ENCODE measurements at places on chromosomes 2 and 18. TPM values are rescaled to one million over a fixed set of nuclear protein-coding genes. Genes with fewer than 3 reads are reported as not detected.

DNA sequence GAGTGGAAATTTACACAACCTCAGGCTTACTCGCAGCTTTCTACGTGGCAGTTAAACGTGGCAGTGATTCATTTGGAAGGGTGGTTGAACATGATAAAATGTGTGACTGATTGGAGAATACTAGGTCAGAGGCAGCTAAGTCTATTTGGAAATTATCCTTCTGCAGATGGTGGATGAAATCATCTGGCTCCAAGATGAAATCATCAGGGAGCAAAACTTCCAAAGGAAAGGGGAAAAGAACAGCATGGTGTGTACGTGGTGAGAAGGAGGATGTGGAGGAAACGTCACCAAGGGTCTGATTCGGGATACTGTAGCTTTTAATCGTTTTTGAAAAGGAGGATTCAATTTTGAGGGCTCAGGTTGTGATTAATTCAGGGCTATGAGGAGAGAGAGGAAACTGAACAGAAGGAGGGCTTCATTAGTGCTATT, 47.9 kb downstream of the COL3A1 start:
- peak; percentile 24 for DNase-seq

GRCh38 chr2:197577446-197577845, 61.6 kb downstream of the MOB4 start:
- DNase-seq, result no peak

The NEUROD1 gene
- total RNA-seq, result not detected

DNA sequence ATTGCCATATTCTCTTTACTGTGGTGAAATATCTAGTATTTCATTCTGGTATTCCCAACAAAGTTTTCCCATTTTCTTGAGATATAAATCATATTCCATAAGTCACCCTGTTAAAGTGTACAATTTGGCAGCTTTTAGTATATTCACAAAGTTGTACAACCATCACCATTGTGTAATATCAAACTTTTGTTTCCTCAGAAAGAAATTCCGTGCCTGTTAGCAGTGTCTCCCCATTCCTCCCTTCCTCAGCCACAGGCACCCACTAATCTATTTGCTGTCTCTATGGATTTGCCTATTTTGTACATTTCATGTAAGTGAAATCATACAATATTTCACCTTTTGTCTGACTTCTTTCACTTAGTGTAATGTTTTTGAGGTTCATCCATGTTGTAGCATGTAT, 19.7 kb downstream of the NCOA1 start:
- no peak for DNase-seq

GRCh38 chr2:10065773-10066055, 14.5 kb downstream of the CYS1 start:
- no peak for DNase-seq

- DNase-seq, result no peak
Observed at GRCh38 chr2:186429104-186429503, 57.0 kb upstream of the ZC3H15 start.

The PPIL3 gene
- 64.4 TPM for total RNA-seq

GRCh38 chr2:9380702-9381628, 42.4 kb downstream of the ITGB1BP1 start:
- DNase-seq, result peak; percentile 82

DNA sequence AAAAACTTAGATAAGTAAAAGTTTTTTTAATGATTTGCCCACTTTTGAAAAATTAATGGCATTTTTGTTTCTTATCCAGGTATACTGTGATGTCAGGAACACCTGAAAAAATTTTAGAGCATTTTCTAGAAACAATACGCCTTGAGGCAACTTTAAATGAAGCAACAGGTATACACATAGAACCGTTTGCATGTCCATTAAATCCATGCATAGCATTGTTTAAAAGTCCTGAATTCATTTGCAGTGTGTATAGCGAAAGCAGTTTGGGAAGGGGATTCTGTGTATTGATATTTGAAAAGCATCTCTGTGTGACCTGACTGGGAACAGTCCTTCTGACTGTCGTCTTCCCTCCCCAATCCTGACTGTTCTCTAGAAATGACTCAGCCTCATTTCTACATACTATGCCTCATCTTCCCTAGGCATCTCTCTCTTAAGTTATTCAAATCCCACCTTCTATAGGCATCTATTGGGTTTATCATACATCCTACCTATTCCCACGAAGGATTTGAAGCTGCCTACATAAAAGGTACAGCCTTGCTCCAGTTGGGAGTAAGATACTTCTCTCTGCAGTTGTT, 79.2 kb upstream of the MAP3K20 start:
- no peak for DNase-seq

GRCh38 chr2:16960579-16960978, 294.9 kb upstream of the CYRIA start:
- DNase-seq, result no peak

- no peak for DNase-seq
Observed at GRCh38 chr2:172791953-172792352, 56.3 kb downstream of the RAPGEF4 start.

DNA sequence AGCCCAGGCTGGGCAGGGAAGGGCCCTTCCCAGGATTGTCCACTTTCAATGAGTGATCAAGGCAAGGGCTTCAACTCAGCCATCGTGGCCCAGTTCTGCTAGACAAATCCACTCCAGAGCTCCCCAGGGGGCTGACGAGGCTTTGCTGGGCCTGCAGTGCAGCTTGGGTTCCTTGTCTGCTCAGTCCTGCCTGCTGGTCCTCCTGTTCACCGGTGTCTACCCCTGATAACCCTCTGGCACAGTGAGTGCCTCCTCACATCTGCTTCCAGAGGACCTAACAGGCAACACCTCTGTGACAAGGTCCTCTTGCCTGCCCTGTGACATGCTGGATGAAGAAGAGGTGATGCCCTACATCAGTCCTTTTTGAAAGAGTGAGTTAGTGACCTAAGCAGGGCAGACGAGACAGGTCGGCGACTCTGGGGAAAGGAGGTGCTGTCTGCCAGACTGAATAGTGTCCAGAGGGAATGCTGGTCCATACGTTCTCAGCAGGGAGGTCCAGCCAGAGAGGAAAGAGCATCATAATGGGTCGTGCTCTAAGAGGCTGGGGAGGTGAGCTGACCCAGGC, 20.9 kb upstream of the KCNF1 start:
- DNase-seq, result no peak

DNA sequence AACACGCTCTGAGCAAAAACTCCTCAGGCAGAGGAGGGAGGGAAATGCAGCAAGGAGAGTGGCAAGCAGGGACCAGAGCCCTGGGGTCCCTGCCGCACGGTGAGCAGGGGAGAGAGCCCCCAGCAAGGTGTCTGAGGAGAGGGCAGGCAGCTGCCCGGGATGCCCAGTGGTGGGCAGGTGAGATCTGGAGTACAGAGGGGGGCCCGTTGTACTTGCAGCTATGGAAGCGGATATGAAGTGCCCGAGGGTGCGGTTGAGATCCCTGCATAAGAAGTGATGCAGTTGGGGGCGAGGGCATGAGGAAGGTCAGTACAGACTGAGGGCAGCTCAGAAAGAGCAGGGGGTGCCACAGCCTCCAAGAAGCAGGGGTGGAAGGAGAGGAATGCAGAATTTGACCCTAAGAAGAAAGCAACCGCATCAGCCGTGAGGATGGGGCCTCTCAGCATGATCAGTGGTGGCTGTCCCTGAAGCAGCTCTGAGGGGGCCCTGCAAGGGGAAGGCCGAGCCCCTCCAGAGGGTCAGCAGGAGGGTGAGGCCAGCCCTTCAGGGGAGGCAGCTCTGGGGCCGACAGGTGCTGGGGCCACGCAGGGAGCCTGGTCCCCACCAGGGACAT, 29.4 kb downstream of the MTERF4 start:
- no peak for DNase-seq

DNA sequence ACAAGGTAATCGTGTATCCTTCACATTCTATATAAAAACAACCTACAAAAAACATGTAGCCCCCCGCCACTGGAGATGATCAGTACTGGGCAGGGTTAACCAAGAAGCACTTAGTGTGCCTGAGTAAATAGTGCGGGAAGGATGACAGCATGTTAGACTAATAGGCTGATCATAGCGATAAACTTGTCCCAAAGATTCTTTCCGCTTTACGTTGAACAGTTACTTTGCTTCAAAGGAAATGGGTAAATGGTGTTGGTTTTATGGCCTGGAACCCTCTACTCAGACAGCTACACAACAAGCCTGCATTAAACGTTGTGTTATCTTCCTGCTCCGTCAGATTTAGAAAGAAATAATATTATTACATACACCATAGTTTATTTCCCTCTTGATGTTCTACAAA, 67.7 kb downstream of the CTAGE1 start:
- no peak for DNase-seq

GRCh38 chr2:109527846-109528705, 85.7 kb downstream of the SEPTIN10 start:
- DNase-seq, result no peak

The INPP5D gene
- total RNA-seq, result not detected
